Activated B cell treated with CpG ODN at 0.5 μM for 24 hours (primary cell): ENCODE measurements at places on chromosomes 1 and 21.

DNA sequence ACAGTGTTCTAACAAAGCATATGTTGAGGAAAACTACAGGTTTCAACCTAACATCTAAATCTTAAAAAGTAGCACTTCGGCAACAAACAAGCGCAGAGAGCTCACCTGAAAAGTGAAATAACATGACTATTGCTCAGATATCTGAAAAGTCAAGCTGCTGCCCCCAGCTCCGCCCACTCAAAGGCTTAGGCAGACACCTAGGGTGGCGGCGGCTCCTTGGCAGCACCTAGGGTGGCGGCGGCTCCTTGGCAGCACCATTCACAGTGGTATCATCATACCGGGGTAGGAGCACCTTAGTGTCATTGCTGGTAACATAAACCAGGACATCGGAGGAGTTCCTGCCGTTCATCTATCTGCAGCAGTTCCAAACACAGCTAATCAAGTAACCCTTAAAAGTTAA lies 4.2 kb upstream of the S100A12 start:
- no peaks in the 10 kb centered on the region for H3K4me1 ChIP-seq
- no peak overlapping the region for H3K27ac ChIP-seq
- no peak overlapping the region for H3K4me3 ChIP-seq

- no peaks in the 10 kb centered on the region for H3K27me3 ChIP-seq
- no peak overlapping the region for H3K27ac ChIP-seq
- H3K36me3 ChIP-seq = peaks cover 7% of the 10 kb centered on the region
- H3K4me1 ChIP-seq = no peaks in the 10 kb centered on the region
- H3K4me3 ChIP-seq = no peak overlapping the region
- DNase-seq = no peak
Observed at GRCh38 chr1:246198115-246198816, 308.8 kb downstream of the SMYD3 start.

- no peak overlapping the region for H3K27ac ChIP-seq
- H3K4me3 ChIP-seq = no peak overlapping the region
- no peaks in the 10 kb centered on the region for H3K36me3 ChIP-seq
- H3K4me1 ChIP-seq = peaks cover 3% of the 10 kb centered on the region
Observed at GRCh38 chr1:26145041-26145959, 13.6 kb upstream of the FAM110D start.

- H3K4me1 ChIP-seq = peaks cover 10% of the 10 kb centered on the region
- no peaks in the 10 kb centered on the region for H3K36me3 ChIP-seq
- peak overlapping the region; percentile 72 for H3K4me3 ChIP-seq
- no peak for DNase-seq
- H3K27ac ChIP-seq = peak overlapping the region; percentile 55
Observed at GRCh38 chr1:117735045-117735992, 129.5 kb downstream of the TENT5C start.

DNA sequence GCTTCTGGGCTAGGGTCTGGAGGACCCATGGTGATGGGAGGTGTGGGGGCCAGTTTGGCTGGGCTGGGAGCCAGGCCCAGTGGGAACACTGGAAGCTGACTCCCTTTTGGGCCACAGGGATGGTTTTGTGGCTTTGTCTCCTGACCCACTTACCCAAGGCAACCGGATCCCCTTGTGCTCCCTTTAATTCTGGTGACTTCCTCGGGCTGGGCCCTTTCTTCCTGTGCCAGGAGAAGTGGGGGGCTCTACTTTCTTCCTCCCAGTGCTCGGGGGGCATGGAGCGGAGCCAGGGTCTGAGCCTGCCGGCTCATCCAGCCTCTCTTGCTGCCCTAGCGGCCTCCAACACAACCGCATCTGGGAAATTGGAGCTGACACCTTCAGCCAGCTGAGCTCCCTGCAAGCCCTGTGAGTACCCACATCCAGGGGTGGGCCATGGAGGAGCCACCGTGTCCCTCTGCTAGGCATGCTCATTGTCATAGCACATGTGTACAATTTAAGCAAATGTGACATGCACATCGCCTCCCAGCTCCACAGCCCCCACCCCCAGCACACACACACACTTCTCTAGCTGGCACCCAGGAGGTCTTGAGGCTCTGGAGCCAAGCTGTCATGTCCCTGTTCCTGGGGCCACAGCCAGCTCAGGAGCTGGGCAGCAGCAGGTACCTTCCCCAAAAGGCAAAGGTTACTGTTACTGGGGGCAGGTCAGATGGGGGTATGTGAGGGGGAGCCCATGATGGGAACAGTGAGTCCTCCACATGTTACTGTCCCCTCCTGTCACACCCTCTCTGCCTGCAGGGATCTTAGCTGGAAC lies 35.0 kb downstream of the UBE2T start:
- no peaks in the 10 kb centered on the region for H3K4me1 ChIP-seq
- H3K36me3 ChIP-seq = no peaks in the 10 kb centered on the region
- no peak overlapping the region for H3K4me3 ChIP-seq
- no peak for DNase-seq
- no peak overlapping the region for H3K27ac ChIP-seq

DNA sequence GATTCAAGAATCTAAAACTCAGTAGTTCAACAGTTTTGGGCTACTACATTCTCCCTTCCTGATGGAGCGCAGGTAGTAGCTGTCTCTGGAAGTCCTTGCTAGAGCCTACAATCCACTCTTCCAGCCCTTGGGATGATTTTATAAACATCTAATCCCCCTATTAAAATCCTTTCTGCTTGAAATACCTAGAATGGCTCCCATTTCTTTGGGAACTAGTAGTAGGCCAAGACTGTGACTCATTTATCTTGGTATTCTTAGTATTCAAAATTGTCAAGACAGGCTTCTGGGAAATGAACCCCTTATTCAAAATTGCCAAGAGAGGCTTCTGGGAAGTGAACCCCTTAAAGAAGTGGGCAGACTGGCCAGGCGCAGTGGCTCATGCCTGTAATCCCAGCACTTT lies 142.5 kb upstream of the FGGY start:
- H3K27me3 ChIP-seq = no peaks in the 10 kb centered on the region
- no peak for DNase-seq
- no peak overlapping the region for H3K27ac ChIP-seq
- no peak overlapping the region for H3K4me3 ChIP-seq
- H3K4me1 ChIP-seq = peaks cover 17% of the 10 kb centered on the region

DNA sequence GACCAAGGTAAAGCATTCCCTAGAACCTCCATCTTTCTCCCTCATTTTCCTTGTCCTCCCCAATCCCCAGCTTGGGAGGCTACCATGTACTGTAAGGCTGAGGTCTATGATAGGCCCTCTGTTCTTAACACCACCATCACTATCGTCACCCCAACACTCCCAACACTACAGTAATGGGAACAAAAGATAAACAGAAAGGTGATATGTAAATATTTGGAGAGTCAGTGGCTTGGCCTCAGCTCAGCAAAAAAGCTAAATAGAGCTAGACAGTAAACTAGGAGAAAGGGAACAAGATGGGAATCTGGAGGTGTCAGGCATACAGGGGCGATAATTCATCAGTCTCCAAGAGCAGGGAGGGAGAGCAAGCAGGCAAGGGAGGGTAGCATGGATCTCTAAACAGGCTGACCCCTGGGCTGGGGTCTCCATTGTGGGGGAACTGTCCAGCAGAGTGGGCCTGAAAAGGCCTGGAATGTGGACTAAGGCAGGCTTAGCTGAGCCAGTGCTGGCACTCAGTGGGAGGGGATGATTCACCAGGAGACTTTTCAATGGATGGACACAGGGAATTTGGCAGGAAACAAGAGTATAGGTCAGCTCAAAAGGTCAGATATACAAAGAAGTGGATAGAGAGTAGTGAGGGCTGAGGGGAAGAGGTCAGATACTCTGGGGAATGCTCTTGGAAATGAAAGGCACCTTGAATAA lies 6.7 kb downstream of the WNT2B start:
- no peak overlapping the region for H3K4me3 ChIP-seq
- H3K36me3 ChIP-seq = no peaks in the 10 kb centered on the region
- DNase-seq = no peak
- no peaks in the 10 kb centered on the region for H3K27me3 ChIP-seq
- no peaks in the 10 kb centered on the region for H3K4me1 ChIP-seq

GRCh38 chr1:4298361-4299083 lies 355.9 kb upstream of the AJAP1 start:
- H3K4me1 ChIP-seq = no peaks in the 10 kb centered on the region
- DNase-seq = no peak
- no peaks in the 10 kb centered on the region for H3K36me3 ChIP-seq
- H3K4me3 ChIP-seq = no peak overlapping the region
- H3K27me3 ChIP-seq = no peaks in the 10 kb centered on the region
- no peak overlapping the region for H3K27ac ChIP-seq

GRCh38 chr1:100353071-100353801 lies 930 bp downstream of the CDC14A start:
- no peaks in the 10 kb centered on the region for H3K27me3 ChIP-seq
- H3K27ac ChIP-seq = peak overlapping the region; percentile 94
- H3K36me3 ChIP-seq = peaks cover 36% of the 10 kb centered on the region
- peak overlapping the region; percentile 99 for H3K4me3 ChIP-seq
- peak; percentile 54 for DNase-seq
- H3K4me1 ChIP-seq = peaks cover 48% of the 10 kb centered on the region

DNA sequence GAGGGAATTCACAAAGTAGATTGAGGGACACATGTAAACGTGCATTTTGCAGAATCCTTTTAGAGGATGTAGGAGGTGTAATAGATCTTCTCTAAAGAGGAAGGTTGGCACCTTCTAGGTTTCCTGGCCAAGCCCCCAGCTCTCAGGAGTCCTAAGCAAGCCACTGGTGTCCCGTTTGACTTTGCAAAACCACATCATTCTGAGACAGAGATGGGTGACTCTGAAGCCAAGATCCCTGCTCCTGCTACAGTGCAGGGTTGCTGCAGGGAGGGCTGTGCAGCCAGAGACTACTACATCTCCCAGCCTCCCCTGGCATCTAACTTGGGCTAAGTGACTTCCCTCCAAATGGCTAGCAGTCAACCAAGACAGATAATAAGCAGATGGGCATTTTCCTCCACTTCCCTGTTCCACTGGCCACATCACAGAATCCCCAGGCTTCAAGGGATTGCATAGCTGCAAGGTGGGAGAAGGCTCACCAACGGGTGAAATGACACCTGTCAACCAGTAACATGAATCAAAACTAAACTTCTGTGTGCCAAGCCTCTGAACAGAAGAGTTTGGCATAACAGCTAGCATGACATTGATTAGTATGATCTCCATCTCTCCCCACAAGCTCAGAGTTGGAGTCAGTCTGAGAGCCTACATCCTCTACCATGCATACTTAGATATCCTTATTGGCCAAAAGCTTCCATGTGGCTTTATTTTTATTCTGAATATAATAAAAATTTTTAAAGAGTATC lies 129.6 kb upstream of the COA6 start:
- DNase-seq = no peak
- peaks cover 10% of the 10 kb centered on the region for H3K27me3 ChIP-seq
- no peaks in the 10 kb centered on the region for H3K36me3 ChIP-seq
- H3K4me1 ChIP-seq = peaks cover 13% of the 10 kb centered on the region
- H3K4me3 ChIP-seq = no peak overlapping the region

GRCh38 chr1:220497220-220497947 lies 30.6 kb upstream of the MARK1 start:
- H3K36me3 ChIP-seq = no peaks in the 10 kb centered on the region
- H3K4me3 ChIP-seq = no peak overlapping the region
- peaks cover 11% of the 10 kb centered on the region for H3K27me3 ChIP-seq
- no peak overlapping the region for H3K27ac ChIP-seq

- no peak for DNase-seq
- H3K27me3 ChIP-seq = no peaks in the 10 kb centered on the region
- H3K27ac ChIP-seq = peak overlapping the region; percentile 92
- peaks cover 69% of the 10 kb centered on the region for H3K4me1 ChIP-seq
- H3K4me3 ChIP-seq = peak overlapping the region; percentile 65
- peaks cover 8% of the 10 kb centered on the region for H3K36me3 ChIP-seq
Observed at GRCh38 chr1:36160949-36161485, 5.1 kb downstream of the MAP7D1 start.

GRCh38 chr1:62688687-62689085 lies 500 bp upstream of the DOCK7 start:
- peaks cover 23% of the 10 kb centered on the region for H3K4me1 ChIP-seq
- H3K36me3 ChIP-seq = no peaks in the 10 kb centered on the region
- H3K4me3 ChIP-seq = peak overlapping the region; percentile 89

DNA sequence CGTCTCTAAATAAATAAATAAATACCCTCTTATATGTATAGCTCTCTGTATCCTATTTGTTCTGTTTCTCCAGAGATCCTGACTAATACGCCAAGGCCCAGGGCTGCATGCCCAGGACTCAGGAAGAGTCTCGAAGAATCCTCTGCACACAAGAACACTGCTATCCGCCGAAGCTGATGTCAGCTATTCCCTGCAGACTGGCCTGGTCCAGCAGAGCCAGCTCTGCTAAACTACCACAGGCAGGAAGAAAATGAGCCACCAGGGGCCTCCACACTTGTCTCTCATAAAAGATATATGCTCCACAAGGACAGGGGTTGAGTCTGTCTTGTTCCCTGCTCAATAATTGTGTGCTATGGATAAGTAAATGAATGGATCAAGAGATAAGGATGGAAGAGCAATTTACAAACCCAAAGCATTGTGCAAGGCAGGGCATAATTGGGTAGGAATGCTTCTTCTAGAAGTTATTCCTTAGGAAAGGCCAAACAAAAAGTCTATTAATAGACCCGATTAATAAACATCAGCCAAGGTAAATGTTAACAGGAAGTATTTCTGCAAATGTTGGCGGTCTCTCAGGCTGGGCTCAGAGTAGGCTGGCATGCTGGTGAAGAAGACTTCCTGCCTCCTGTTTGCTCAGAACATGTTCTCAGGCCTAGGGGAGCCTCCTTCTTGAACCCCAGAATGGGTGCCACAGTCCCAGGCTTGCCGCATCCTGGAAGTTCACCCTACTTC lies 26.3 kb upstream of the MAN1C1 start:
- no peak for DNase-seq
- H3K36me3 ChIP-seq = no peaks in the 10 kb centered on the region
- H3K4me3 ChIP-seq = no peak overlapping the region
- no peak overlapping the region for H3K27ac ChIP-seq
- peaks cover 17% of the 10 kb centered on the region for H3K4me1 ChIP-seq

DNA sequence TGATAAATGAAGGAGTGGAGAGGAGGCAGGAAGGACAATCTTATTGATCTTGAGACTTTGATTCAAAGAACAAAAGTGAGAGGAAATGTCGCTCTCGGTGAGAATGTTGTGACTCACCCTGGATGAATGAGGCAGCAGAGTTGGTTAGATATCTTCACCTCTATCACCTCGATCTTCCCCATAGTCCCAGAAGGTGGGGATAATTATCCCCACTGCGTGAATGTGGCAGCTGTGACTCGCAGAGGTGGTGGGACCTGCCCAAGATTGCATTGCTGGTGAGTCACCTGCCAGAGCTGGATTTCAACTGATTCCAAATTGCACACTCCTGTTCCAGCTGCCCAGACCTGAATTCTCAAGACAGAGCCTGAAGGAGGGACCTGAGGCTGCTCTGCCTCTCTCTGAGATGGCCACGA lies 105.0 kb downstream of the MATN1 start:
- H3K4me3 ChIP-seq = no peak overlapping the region
- H3K4me1 ChIP-seq = no peaks in the 10 kb centered on the region
- peaks cover 22% of the 10 kb centered on the region for H3K27me3 ChIP-seq
- no peak overlapping the region for H3K27ac ChIP-seq

DNA sequence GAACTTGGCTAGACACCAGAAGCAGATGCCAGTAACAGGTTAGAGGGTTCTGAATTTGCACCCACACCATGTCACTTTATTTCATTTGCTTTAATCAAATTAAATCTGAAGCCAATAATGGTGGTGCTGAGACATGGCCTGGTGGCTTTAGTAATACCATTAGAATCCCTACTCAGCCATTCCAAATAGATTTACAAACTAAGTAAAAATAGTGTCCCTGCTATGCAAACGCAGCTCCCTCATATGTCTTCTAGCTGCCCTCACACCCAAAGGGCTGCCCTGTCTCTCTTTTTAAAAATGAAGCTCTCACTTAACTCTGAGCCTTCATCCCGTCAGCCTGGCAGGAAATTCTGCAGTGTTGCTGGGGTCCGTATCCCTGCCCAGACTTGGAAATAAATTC lies 21.1 kb downstream of the GLUL start:
- no peak overlapping the region for H3K4me3 ChIP-seq
- H3K4me1 ChIP-seq = peaks cover 5% of the 10 kb centered on the region
- H3K27ac ChIP-seq = no peak overlapping the region
- H3K36me3 ChIP-seq = no peaks in the 10 kb centered on the region
- DNase-seq = no peak
